ENCODE measurements at places on chromosomes 2 and 18.

- DNase-seq, result no peak
Observed at GRCh38 chr2:1676913-1677820, 67.1 kb downstream of the PXDN start.

DNA sequence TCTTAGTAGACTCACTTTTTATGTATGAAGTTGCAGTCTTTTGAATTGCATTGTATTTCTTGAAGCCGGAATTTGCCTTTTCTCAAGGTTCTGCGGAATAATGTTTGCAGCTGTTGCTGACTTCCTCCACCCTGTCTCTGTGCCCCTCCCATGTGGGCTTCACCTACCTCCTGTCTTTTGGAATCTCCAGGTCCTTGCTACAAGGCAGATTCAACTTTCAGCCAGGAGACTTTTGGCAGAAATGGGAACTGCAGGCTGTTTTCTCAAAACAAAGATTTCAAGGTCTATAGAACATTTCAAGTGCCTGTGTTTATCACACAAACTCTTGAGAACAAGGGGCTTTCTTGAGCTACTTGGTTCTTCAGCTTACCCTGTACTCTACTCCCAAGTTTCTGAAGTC lies 25.6 kb downstream of the ZNF236 start:
- no peak for DNase-seq

DNA sequence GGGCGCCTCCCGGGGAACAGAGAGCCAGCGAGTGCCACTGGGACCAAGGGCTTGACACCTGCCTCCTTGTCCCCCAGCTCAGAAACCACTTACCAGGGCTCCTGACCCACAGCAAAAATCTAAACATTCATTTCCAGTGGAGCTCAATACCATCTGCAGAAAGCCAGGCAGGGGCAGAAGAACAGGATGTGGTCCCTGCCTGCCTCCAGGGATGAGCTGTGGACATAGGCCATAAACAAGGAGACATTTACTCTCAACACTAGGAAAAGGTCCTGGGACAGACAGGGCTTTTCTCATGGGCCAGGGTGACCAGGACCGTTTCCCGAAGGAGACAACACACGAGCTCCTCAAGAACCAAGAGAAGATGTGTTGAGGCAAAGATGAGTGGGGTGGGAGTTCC lies 203.0 kb downstream of the CTIF start:
- DNase-seq, result no peak

GRCh38 chr2:147846412-147847081 lies 1.7 kb downstream of the ACVR2A start:
- DNase-seq, result no peak

GRCh38 chr2:171042253-171042969 lies 113.4 kb downstream of the GORASP2 start:
- no peak for DNase-seq

DNA sequence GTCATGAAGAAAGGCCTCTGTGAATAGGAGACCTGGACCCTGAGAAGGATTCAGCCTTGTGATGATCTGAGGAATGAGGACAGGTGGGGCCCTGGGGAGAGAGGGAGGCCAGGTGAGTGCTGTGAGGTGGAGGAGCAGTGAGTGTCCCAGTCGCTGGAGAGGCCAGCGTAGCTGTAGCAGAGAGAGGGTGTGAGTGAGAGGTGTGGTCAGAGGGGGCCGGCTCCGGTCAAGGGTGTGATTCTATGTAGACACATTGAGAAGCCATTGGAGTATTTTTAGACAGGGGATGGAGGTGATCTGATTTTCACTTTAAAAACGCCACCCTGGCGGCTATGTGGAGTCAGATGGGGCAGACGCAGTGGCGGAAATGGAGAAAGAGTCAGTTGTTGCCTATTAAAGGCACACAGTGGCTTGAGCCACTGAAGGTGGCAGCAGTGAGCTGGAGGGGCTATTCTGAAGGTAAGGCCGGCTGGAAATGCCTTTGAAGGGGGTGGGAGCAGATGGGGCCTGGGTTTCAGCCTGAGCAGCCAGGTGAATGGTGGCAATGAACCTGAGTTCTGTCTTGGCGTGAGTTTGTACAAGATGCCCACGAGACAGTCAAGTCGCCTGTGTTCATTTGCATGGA lies 55.6 kb downstream of the GREB1 start:
- no peak for DNase-seq

DNA sequence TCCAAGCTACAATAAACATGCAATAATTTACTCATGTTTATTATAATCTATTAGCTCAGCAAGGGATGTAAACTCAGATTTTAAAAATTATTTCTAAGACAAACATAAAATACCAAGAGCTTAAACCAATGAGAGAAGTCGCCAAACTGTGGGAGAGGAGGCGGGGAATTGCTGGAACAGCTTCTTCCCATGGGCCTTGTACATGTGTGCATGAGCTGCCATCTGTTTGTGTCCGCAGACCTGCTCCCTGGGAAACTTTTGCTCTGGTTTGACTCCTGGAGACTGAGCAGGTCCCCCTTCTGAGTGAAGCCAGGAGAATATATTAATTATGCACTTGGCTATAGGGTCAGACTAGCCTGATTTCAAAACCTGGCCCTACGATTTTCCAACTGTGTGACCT lies 655.9 kb upstream of the SOX11 start:
- no peak for DNase-seq

DNA sequence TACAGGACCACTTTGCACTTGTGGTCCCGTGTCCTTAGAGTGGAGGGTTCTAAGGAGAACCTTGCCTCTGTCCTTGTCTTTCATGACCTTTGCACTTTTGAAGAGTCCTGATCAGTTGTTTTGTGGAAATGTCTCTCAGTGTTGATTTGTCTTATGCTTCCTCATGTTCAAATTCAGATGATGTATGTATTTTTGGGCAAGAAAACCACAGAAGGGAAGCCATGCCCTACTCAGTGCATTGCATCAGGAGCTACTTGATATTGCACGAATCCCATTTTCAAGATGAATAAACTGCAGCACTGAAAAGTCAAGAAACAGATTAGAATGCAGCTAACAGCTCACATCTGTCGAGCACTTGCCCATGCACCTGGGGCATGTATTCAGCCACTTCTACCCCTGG lies 152.2 kb downstream of the INHBB start:
- no peak for DNase-seq

DNA sequence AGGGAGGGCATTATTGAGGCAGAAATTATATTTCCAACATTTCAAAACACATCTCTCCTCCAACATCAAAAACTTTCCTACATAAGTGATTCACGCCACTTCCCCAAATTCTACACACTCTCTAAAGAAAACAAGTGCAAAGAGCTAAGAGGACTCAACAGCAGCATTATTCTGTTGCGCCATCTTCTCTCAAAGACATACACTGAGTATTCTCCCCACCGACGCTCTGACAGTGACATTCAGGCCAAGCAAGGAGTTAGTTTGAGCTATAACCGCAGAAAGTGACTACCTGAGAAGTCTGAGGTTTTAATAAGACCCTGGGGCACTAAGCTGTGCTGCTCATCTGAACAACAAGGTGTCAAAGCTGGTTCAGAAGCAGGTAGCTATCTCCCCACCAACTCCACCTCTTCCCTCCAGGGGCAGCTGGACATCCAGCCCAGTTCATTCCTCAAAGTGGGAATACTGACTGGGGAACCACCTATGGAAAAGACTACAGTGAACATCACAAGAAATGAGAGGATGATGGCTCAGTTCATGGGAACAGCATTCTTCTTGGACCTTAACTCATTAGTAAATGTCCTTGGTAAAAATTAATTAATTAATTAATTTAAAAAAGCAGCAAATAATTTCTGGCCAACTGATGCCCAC lies 309.5 kb upstream of the CCDC68 start:
- no peak for DNase-seq

- DNase-seq, result no peak
Observed at GRCh38 chr18:26040051-26040656, 50.3 kb downstream of the SS18 start.

- no peak for DNase-seq
Observed at GRCh38 chr2:210606001-210606400, 49.6 kb downstream of the CPS1 start.

- no peak for DNase-seq
Observed at GRCh38 chr2:181570833-181571661, 85.9 kb downstream of the CERKL start.

- DNase-seq, result no peak
Observed at GRCh38 chr2:214401580-214401979, 9.3 kb upstream of the VWC2L start.

GRCh38 chr2:42185220-42185921 lies 16.2 kb downstream of the EML4 start:
- no peak for DNase-seq

GRCh38 chr2:40016151-40016885 lies 237.3 kb upstream of the THUMPD2 start:
- no peak for DNase-seq

- no peak for DNase-seq
Observed at GRCh38 chr2:158782136-158782535, 13.0 kb upstream of the DAPL1 start.

DNA sequence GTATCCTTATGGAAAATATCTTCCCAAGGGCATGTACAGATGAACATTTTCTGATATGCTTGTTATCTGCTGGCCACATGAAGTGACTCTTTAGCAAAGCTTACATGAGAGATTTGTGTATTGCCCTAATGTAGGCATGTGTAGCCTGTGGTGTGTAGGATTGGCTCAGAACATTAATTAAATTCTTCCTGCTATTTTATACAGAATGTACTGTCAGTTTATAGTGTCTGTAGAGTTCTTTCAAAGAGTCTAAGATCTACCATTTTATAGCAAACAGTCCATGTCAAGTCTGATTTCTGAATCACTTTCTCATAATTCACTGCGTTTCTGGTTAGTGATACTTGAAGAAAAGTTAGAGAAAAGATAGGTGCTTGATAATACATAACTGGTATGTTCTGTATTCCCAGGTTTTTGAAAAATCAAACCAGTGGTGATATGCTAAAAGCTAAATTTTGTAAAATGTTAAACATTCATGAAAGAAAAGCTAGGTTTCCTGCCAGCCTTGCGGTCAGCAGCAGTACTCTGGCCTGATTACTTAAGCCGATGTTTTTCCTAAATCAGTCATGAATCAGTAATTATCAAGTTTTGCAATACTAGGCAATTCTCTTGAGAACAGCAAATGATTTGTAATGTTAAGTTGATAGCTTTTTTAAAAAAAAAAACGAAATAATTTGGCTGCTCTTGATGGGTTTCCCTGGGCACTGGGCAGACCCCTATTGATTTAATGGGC lies 30.9 kb upstream of the EFEMP1 start:
- DNase-seq, result no peak

- no peak for DNase-seq
Observed at GRCh38 chr2:33040541-33040940, 93.8 kb downstream of the LTBP1 start.

DNA sequence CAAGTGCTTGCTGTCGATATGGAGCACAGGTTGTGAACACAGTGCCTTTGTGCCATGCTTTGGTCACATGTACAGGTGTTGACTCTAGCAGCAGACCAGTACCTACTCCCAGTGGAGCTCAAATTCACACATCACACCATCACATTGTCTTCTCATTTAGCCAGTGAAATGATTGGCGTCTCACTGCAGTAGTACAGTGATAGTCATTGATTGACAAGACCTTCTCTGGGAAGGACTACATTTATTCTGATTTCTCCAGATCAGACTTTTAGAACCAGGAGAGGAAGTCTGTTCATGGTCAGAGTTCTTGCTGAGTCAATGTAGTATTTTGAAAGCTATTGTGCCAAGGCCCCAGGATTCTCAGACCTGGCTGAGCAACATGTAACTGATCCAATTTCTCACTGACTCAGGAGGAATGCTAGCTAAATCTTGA lies 75.2 kb downstream of the FMNL2 start:
- no peak for DNase-seq

DNA sequence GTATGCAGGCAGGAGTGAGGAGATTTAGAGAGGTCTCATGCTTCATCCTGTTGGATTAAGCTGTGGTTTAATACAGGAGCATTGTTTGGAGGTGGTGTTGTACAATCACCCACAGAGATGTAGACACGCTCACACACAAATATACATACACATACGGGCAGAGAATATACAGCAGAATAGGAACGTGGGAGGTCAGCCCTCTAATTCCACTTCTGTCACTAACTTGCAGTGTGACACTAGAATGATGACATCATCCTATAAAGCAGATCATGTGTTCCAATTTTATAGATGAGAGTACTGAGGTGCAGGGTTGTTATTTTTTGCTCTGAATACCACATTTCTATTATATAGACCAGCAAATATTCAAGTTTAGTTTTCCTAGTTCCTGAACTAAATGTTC lies 54.4 kb downstream of the TRIB2 start:
- DNase-seq, result no peak

DNA sequence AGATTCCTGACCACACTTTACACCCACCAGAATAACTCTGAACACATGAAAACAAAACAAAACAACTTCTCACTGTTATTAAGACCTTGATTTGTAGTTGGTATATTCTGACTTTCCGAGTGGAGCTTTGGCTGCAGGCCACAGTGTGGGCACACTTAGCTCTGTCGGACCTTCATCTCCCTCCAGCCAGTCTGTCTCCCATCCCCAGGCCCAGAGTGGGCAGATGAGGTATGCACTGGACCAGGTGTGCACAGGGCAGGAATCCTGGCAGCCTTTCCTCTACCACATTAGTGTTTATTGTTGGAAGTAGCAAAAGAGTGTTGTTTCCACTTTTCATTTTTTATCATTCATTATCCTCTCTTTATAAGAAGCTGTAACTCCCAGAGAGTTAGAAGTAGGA lies 219.5 kb upstream of the TPO start:
- DNase-seq, result no peak

- no peak for DNase-seq
Observed at GRCh38 chr18:49111191-49111988, 160.6 kb upstream of the SMAD7 start.

DNA sequence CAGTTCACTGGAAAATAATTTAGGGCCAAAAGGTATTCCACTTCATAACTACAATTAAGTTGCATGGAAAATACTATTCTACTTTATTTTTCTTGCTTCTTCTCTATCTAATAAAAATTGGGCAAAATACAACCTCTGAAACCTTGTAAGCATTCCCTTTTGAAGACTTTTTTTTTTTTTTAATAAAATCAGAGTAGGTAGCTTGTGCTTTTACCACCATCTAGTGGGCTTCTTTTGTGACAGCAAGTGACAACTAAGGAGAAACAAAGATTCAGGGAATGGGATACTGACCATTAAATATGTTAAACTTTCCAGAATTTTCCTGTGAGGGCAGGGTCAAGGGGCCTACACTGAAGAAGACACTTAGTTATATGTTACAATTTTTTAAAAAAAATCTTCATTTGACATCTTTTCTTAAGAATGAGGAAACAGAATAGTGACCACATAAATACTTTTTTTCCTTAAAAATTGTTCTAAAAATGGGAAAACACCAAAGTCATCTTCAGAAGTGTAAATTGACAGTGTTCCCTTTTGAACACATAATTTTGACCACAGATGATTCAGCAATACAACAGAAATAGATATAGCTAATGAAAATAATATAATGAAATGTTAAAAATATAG lies 1183.2 kb upstream of the ACVR2A start:
- DNase-seq, result no peak

Measured in stimulated activated CD4-positive, alpha-beta T cell treated with anti-CD3 and anti-CD28 coated beads, TNF-alpha, amount 100 ng/mL, for 24 hours (primary cell).